ENCODE measurements at places on chromosomes 2 and 18. TPM values are rescaled to one million over a fixed set of nuclear protein-coding genes. Genes with fewer than 3 reads are reported as not detected.
A peak's percentile ranks its signal among the peaks of the same experiment; 100 is the strongest.

AKAIN1 gene
- total RNA-seq = not detected

ERMN gene
- total RNA-seq = not detected

SPP2 gene
- total RNA-seq = not detected

PTGR3 gene
- 8.2 TPM for total RNA-seq

CPLX4 gene
- not detected for total RNA-seq

DYSF gene
- 13.0 TPM for total RNA-seq

OTOS gene
- total RNA-seq = not detected

BAZ2B gene
- total RNA-seq = 19.6 TPM

PSMA8 gene
- total RNA-seq = not detected

REG3A gene
- not detected for total RNA-seq

PLB1 gene
- total RNA-seq = 1.3 TPM

ADAM23 gene
- total RNA-seq = 0.22 TPM

CYBRD1 gene
- 1.7 TPM for total RNA-seq

DNA sequence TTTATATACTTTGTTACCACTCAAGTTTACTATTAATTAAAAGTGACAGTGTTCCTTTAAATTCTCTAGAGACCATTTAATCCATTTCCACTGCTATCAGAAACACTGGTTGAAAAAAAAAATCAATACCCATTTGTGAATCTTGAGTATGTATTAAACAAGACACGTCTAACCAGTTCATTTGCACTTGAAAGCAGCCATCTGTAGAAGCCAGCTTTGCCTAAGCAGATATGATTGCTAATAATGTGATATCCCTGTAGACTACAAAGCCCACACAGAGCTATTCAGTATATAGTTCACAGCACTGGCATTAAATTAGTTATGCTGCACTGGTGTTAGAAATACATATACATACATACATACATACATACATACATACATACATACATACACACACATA, 111.8 kb upstream of the SP3 start:
- H3K4me1 ChIP-seq = no peaks in the 10 kb centered on the region
- H3K27me3 ChIP-seq = no peaks in the 10 kb centered on the region
- no peak overlapping the region for H3K27ac ChIP-seq
- DNase-seq = no peak

- DNase-seq = peak; percentile 98
- H3K4me1 ChIP-seq = peaks cover 33% of the 10 kb centered on the region
- H3K36me3 ChIP-seq = no peaks in the 10 kb centered on the region
- no peaks in the 10 kb centered on the region for H3K27me3 ChIP-seq
Observed at GRCh38 chr2:133641497-133641896, 73.2 kb upstream of the NCKAP5 start.

GRCh38 chr2:24490690-24491541, at the start of gene NCOA1:
Gene NCOA1, plus strand, starts transcription at chr2:24491254. Its CDS starts 167,424 bp downstream, at chr2:24658678.
- H3K27me3 ChIP-seq = no peaks in the 10 kb centered on the region
- H3K36me3 ChIP-seq = no peaks in the 10 kb centered on the region
- H3K27ac ChIP-seq = peak within 1 kb of the TSS; percentile 4
- peak; percentile 82 for DNase-seq

GRCh38 chr2:192128655-192129054, 66.1 kb downstream of the TMEFF2 start:
- no peak overlapping the region for H3K27ac ChIP-seq
- H3K36me3 ChIP-seq = no peaks in the 10 kb centered on the region
- H3K27me3 ChIP-seq = no peaks in the 10 kb centered on the region
- H3K4me3 ChIP-seq = no peak overlapping the region
- DNase-seq = no peak

DNA sequence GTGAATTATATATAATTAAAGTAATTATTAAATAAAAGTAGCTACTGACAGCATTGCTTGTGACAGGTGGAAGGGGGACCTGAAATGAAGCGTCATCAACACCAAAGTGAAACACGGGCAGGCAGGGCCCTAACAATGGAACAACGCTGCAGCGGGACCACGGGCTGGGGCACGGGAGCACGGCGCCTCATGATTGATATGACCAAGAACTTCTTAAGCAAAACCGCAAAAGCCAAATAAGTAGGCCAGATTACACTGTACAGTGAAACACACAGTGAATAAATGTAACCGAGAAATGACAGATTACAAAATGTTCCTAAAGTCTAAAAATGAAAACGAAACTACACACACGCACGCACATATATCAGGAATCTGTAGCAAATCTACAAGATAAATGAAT, 81.4 kb downstream of the SNTG2 start:
- H3K4me1 ChIP-seq = no peaks in the 10 kb centered on the region
- H3K27me3 ChIP-seq = peaks cover 60% of the 10 kb centered on the region
- no peak overlapping the region for H3K27ac ChIP-seq

GRCh38 chr2:19776941-19777514, 124.8 kb downstream of the TTC32 start:
- no peaks in the 10 kb centered on the region for H3K4me1 ChIP-seq
- no peak for DNase-seq
- no peaks in the 10 kb centered on the region for H3K27me3 ChIP-seq
- H3K4me3 ChIP-seq = no peak overlapping the region

GRCh38 chr2:204763974-204764703, 218.9 kb downstream of the PARD3B start:
- no peaks in the 10 kb centered on the region for H3K27me3 ChIP-seq
- DNase-seq = no peak
- H3K36me3 ChIP-seq = 0 out of 2 replicates have a peak, but pooled peaks cover 5% of the 10 kb centered on the region

- H3K36me3 ChIP-seq = no peaks in the 10 kb centered on the region
- no peak for DNase-seq
- H3K27me3 ChIP-seq = no peaks in the 10 kb centered on the region
Observed at GRCh38 chr18:23250893-23251656, 115.8 kb downstream of the CABLES1 start.

GRCh38 chr2:233593201-233593600, 24.2 kb upstream of the UGT1A8 start:
- no peaks in the 10 kb centered on the region for H3K27me3 ChIP-seq
- H3K4me1 ChIP-seq = no peaks in the 10 kb centered on the region
- H3K27ac ChIP-seq = no peak overlapping the region
- no peak for DNase-seq
- no peak overlapping the region for H3K4me3 ChIP-seq

DNA sequence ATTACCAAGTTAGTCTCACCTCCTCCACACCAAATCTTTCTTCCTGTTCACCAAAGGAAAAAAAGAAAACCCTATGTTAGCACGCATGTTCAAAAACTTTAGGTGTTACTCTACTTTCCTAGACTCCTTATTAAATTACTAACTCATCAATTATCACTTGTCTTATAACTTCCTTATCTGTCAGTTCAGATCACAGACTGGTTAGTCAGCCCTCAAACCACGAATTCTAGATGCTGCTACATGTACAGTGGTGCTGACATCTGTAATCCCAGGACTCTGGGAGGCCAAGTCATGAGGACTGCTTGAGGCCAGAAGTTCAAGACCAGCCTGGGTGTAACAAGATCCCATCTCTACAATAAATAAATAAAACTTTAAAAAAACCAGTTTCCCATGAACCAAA, 3.5 kb downstream of the YWHAQ start:
- H3K4me1 ChIP-seq = peaks cover 27% of the 10 kb centered on the region
- H3K27me3 ChIP-seq = no peaks in the 10 kb centered on the region
- H3K36me3 ChIP-seq = peaks cover 47% of the 10 kb centered on the region
- no peak overlapping the region for H3K27ac ChIP-seq
- DNase-seq = peak; percentile 16

DNA sequence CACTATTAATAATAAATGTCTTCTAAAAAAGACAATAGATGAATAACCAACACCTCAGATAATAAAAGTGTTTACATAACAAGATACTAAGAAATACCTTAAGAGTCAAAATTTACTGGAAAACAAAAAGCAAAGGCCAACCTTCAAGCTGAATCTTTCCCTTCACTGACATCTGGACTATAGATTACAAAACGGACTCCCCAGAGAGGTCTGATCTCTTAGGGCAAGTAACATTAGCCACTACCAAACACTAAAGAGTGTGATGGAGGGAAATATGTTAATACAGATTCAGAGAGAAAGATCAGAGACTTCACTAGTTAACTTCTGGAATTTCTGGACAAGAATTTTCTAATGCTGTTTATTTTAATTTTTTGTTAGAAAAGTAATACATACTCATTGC, 13.9 kb downstream of the CLASP1 start:
- 0 out of 2 replicates have a peak, but pooled peaks cover 7% of the 10 kb centered on the region for H3K36me3 ChIP-seq
- no peaks in the 10 kb centered on the region for H3K27me3 ChIP-seq
- peaks cover 27% of the 10 kb centered on the region for H3K4me1 ChIP-seq
- no peak overlapping the region for H3K4me3 ChIP-seq

GRCh38 chr18:67735506-67735905, 219.0 kb upstream of the DSEL start:
- no peaks in the 10 kb centered on the region for H3K36me3 ChIP-seq
- no peak overlapping the region for H3K27ac ChIP-seq
- H3K4me1 ChIP-seq = peaks cover 29% of the 10 kb centered on the region
- no peak for DNase-seq
- no peak overlapping the region for H3K4me3 ChIP-seq

DNA sequence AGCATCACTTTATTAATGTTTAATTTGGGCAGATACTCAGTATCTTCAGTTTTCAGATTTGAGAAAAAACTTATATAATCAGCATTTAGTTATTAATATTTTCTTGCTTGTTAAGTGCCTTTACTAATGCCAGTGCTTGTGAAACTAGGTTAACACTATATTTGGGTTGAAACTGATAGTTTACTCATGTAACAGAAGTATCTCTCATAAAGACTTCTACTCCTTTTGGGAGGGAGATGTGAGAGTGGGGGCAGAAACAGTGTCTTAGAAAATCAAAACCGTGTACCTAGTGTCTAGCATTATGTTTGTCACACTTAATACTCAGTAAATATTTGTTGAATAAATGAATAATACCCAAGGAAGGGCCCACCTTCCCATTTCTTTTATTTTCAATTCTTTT, 129.5 kb downstream of the MSTN start:
- DNase-seq = no peak
- 0 out of 2 replicates have a peak overlapping the region, but pooled peaks have one; percentile 7 for H3K27ac ChIP-seq

- H3K27ac ChIP-seq = no peak overlapping the region
- H3K4me1 ChIP-seq = no peaks in the 10 kb centered on the region
- H3K4me3 ChIP-seq = no peak overlapping the region
- H3K36me3 ChIP-seq = 0 out of 2 replicates have a peak, but pooled peaks cover 4% of the 10 kb centered on the region
- DNase-seq = no peak
- no peaks in the 10 kb centered on the region for H3K27me3 ChIP-seq
Observed at GRCh38 chr2:238938401-238939055, 90.6 kb downstream of the TWIST2 start.

- no peak for DNase-seq
- H3K27me3 ChIP-seq = peaks cover 6% of the 10 kb centered on the region
- no peak overlapping the region for H3K27ac ChIP-seq
- no peaks in the 10 kb centered on the region for H3K36me3 ChIP-seq
- 0 out of 2 replicates have a peak, but pooled peaks cover 3% of the 10 kb centered on the region for H3K4me1 ChIP-seq
Observed at GRCh38 chr2:109014476-109014875, 25.5 kb upstream of the EDAR start.

DNA sequence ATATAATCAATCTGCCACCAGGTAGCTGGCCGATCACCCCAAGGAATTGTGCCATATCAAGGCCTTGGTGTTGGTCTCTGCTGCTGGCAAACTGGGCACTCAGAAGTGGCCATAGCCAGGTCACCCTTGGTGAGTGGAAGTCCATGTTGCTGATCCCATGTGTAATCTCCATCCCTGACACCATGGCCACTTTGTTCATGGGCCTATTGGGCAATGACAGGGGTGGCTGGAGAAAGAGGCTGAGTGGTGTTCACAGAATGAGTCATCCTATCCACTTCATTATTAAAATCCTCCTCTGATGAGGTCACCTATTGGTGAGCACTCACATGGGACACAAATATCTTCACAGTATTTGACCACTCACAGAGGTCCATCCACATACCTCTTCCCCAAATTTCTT, 26.7 kb upstream of the CD226 start:
- H3K36me3 ChIP-seq = no peaks in the 10 kb centered on the region
- no peaks in the 10 kb centered on the region for H3K27me3 ChIP-seq
- no peak overlapping the region for H3K4me3 ChIP-seq
- no peaks in the 10 kb centered on the region for H3K4me1 ChIP-seq
- H3K27ac ChIP-seq = no peak overlapping the region

- no peak overlapping the region for H3K4me3 ChIP-seq
- peaks cover 52% of the 10 kb centered on the region for H3K36me3 ChIP-seq
- no peaks in the 10 kb centered on the region for H3K4me1 ChIP-seq
- no peak overlapping the region for H3K27ac ChIP-seq
Observed at GRCh38 chr2:127275789-127276188, 18.2 kb downstream of the ERCC3 start.

- H3K27ac ChIP-seq = no peak overlapping the region
- peaks cover 3% of the 10 kb centered on the region for H3K36me3 ChIP-seq
- no peak overlapping the region for H3K4me3 ChIP-seq
- no peaks in the 10 kb centered on the region for H3K27me3 ChIP-seq
- H3K4me1 ChIP-seq = peaks cover 27% of the 10 kb centered on the region
Observed at GRCh38 chr2:69620870-69621269, 22.7 kb downstream of the AAK1 start.

DNA sequence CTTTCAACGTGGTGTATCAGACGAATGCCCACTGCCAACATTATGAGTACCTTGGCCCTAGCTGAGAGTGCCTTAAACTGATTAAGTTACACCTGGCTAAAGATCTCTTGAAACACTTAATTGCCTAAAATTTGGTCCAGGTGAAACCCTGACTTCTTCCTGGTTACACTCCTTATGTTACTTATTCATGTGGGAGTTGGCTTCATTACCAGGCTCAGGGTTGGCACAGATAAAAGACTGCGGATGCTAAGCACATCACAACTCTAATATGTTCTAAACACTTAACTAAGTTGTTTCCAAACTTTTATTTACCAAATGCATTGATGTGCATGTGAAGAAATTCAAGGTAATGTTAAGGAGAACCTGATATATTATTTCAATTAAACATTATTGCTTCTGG, 298.9 kb downstream of the TCF4 start:
- H3K27me3 ChIP-seq = no peaks in the 10 kb centered on the region
- no peak overlapping the region for H3K4me3 ChIP-seq
- no peak overlapping the region for H3K27ac ChIP-seq
- DNase-seq = no peak
- no peaks in the 10 kb centered on the region for H3K4me1 ChIP-seq

DNA sequence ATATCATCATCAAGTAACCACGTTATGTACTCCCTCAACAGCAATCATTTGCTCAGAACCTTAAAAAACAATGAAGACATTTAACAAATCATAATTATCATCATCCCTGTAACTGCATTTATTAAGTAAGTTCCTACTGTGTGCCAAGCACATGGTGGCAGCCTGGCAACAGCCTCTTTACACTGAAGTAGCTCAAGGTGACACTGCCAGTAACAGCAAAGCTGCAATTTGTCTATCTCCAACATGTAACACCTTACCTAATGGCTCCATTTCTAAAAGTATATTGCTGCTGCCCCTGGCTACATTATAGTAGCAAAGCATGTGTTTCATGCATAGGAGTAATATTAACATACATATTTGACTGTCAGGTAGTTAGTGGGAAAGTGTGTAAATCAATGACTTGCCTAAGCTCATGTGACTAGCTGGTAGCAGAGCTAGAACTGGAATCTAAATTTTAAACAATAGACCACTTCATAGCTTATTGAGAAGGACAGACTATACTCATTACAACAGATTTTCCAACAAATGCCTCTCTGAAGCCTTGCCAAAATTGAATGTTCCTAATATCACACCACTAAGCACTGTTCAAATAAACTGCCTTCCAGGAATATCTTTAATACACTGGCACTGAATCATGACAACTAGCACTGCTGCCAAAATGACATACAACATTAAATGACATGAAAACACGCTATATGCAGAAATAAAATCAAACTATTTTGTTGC, 86.7 kb downstream of the L3MBTL4 start:
- no peaks in the 10 kb centered on the region for H3K27me3 ChIP-seq
- H3K36me3 ChIP-seq = no peaks in the 10 kb centered on the region

GRCh38 chr2:115908731-115909130, 1466.3 kb downstream of the DPP10 start:
- no peaks in the 10 kb centered on the region for H3K27me3 ChIP-seq
- no peak overlapping the region for H3K4me3 ChIP-seq
- DNase-seq = no peak
- no peaks in the 10 kb centered on the region for H3K4me1 ChIP-seq
- H3K27ac ChIP-seq = no peak overlapping the region
